Pancreas (tissue), 10 donors: ENCODE measurements at places on chromosomes 7 and 10. TPM values are rescaled to one million over a fixed set of nuclear protein-coding genes. Genes with fewer than 3 reads are reported as not detected.

FZD8 gene
- 6.6 TPM for total RNA-seq

ATOH7 gene
- 0.14 TPM for total RNA-seq

GIMAP5 gene
- total RNA-seq: 2.4 TPM

GPNMB gene
- 14.3 TPM for total RNA-seq

NYAP1 gene
- 1.1 TPM for total RNA-seq
